ENCODE measurements at places on chromosomes 6 and 20.

- no peaks in the 10 kb centered on the region for H3K27me3 ChIP-seq
- H3K4me3 ChIP-seq = no peak overlapping the region
- no peaks in the 10 kb centered on the region for H3K36me3 ChIP-seq
- DNase-seq = no peak
- no peaks in the 10 kb centered on the region for H3K4me1 ChIP-seq
Measured at GRCh38 chr6:144840619-144841018, 555.5 kb downstream of the UTRN start.

- no peak overlapping the region for H3K4me3 ChIP-seq
- H3K4me1 ChIP-seq = peaks cover 9% of the 10 kb centered on the region
- H3K27me3 ChIP-seq = no peaks in the 10 kb centered on the region
- DNase-seq = no peak
- no peaks in the 10 kb centered on the region for H3K36me3 ChIP-seq
- H3K27ac ChIP-seq = no peak overlapping the region
Measured at GRCh38 chr20:2822073-2822472, 5.9 kb downstream of the TMEM239 start.

GRCh38 chr6:166959911-166960608, 3.7 kb upstream of the RNASET2 start:
- no peak overlapping the region for H3K4me3 ChIP-seq
- no peak for DNase-seq
- no peaks in the 10 kb centered on the region for H3K27me3 ChIP-seq
- no peak overlapping the region for H3K27ac ChIP-seq
- H3K36me3 ChIP-seq = no peaks in the 10 kb centered on the region
- H3K4me1 ChIP-seq = peaks cover 29% of the 10 kb centered on the region

- H3K4me1 ChIP-seq = peaks cover 20% of the 10 kb centered on the region
- no peaks in the 10 kb centered on the region for H3K36me3 ChIP-seq
- no peaks in the 10 kb centered on the region for H3K27me3 ChIP-seq
- H3K4me3 ChIP-seq = no peak overlapping the region
- no peak overlapping the region for H3K27ac ChIP-seq
Measured at GRCh38 chr6:137002505-137002904, 42.3 kb downstream of the IL20RA start.

DNA sequence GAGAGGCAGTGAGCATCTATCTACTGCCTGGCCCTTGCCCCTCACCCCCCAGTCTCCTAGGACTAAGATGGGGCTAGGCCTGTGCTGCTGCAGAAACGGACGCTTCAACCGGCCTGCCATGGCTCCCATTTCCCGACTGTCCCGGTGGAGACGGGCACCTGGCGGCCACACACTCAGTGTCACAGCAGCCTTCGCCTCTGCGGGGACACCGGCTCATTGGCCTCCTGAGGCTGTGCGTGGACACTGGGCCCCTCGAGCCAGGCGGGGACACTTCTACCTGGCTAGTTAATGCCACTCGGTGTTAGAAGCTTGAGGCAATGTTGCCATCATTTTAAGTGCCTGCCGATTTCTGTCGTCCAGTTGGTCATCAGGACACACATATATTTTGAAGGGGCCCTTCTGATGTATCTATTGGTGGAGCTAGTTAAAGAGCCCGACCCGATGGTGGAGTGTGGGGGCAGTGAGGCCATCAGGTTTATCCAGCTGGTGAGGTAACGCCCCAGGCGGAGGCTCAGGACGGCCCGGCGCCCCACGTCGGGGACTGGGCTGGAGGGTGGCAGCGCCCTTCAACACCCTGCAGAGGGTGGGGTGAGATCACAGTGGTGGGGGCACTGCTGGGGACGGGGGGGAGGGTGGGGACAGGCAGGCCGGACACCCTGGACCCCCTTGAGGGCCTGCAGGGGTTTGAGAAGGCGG, 58.9 kb upstream of the GATA5 start:
- DNase-seq = no peak
- no peak overlapping the region for H3K4me3 ChIP-seq
- peaks cover 12% of the 10 kb centered on the region for H3K4me1 ChIP-seq
- no peak overlapping the region for H3K27ac ChIP-seq

- H3K4me3 ChIP-seq = no peak overlapping the region
- no peaks in the 10 kb centered on the region for H3K4me1 ChIP-seq
- H3K27me3 ChIP-seq = no peaks in the 10 kb centered on the region
- H3K27ac ChIP-seq = no peak overlapping the region
Measured at GRCh38 chr6:148177589-148178233, 164.9 kb upstream of the SASH1 start.

DNA sequence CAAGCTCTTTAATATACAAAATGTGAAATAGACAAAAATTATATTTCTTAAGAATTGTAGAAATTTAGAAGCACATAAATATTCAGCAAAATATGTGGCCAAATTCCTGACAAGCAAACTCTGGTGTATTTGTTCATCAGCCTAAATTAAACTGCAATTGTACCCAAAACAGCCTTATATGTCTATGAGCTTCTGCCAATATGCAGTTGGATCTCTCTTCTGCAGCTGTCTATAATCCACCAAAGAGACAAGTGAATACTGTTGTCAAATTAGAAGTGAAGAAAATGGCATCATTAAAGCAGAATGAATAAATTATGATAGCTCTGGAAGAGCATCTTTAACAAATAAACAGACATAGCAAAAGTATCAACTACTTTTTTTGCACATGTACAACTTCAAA, 755.7 kb downstream of the GRIK2 start:
- H3K4me1 ChIP-seq = no peaks in the 10 kb centered on the region
- no peak for DNase-seq
- no peaks in the 10 kb centered on the region for H3K27me3 ChIP-seq
- no peaks in the 10 kb centered on the region for H3K36me3 ChIP-seq
- no peak overlapping the region for H3K27ac ChIP-seq
- no peak overlapping the region for H3K4me3 ChIP-seq

- no peaks in the 10 kb centered on the region for H3K36me3 ChIP-seq
- no peak overlapping the region for H3K4me3 ChIP-seq
- no peaks in the 10 kb centered on the region for H3K27me3 ChIP-seq
- no peak overlapping the region for H3K27ac ChIP-seq
- H3K4me1 ChIP-seq = no peaks in the 10 kb centered on the region
Measured at GRCh38 chr6:130776287-130776925, 50.8 kb upstream of the SMLR1 start.

DNA sequence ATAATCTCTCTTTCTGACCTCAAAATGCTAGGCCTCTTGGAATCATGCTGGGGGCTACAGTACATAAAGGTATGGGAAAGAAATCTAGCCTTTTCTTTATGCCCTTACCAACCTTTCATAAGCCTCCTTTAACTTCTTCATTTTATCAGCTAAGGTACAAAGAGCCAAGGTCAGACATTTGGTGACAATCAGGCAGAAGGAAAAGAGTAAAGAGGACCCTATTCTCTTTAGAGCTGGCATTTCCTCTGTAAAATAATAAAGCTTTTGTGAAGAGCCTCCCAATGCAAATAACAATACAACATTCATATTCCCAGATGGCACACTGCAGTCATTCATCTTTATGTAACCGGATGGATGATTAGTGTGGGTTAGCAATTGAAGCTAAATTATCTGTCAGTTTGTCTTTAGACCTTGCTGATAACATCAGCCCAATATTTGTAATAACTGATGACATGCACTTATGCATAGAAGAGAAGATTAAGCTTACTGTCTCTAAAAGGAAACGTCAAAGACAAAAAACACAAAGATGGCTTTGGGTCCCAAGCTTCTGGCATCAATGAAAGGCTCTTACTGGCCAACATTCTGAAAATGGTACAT, 163.1 kb downstream of the IBTK start:
- no peaks in the 10 kb centered on the region for H3K27me3 ChIP-seq
- no peak overlapping the region for H3K4me3 ChIP-seq
- no peak for DNase-seq
- H3K36me3 ChIP-seq = no peaks in the 10 kb centered on the region

DNA sequence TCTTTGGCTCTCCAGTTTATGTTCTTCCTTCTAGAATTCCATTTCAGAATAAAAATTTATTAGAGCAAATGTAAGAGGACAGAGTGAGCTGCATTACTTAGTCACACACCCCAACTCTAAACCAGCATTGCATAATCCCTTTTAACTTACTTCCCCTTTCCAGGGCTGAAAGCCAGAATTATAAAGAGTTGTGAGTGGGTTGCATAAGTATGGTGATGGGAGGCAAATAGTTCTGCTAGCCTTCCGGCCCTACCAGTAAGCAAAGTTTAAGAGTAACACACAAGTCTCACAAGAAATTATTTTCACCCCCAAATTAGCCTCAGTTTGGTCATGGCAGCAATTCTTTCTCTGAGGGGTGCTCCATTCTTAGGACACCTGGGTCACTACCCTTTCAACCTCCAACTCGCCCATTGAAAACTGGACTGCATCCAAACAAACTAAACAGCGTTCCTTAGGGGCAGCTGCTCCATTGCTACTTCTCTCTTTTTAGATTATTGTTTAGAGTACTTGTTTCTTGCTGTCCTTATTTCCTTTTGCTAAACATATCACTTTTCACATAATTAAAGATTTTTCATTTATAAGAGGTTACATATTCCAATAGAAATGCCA, 1.6 kb downstream of the KIAA0408 start:
- no peaks in the 10 kb centered on the region for H3K4me1 ChIP-seq
- H3K27ac ChIP-seq = no peak overlapping the region
- H3K27me3 ChIP-seq = no peaks in the 10 kb centered on the region
- DNase-seq = no peak
- no peak overlapping the region for H3K4me3 ChIP-seq
- no peaks in the 10 kb centered on the region for H3K36me3 ChIP-seq

DNA sequence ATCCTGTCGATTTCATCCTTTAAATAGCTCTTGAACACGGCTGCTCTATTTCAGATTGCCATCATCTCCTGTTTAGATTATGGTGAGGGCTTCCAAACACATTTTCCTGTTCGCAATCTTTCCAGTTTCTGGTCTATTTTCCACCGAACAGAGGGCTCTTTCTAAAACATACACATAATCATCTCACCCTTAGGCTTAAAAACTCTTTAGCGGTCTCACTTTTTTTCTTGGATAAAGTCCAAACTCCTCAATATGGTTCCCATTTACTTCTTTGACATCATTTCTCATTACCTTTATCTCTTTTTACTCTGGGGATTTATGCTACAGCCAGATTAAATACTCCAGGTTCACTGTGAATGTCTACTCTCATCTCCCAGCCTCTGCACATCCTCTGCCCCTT, 103.4 kb upstream of the STMND1 start:
- DNase-seq = no peak
- no peaks in the 10 kb centered on the region for H3K4me1 ChIP-seq
- H3K36me3 ChIP-seq = no peaks in the 10 kb centered on the region
- no peak overlapping the region for H3K27ac ChIP-seq
- no peaks in the 10 kb centered on the region for H3K27me3 ChIP-seq

GRCh38 chr6:67815623-67816022, 819.5 kb upstream of the ADGRB3 start:
- H3K4me1 ChIP-seq = no peaks in the 10 kb centered on the region
- no peak overlapping the region for H3K4me3 ChIP-seq
- H3K27me3 ChIP-seq = no peaks in the 10 kb centered on the region
- no peaks in the 10 kb centered on the region for H3K36me3 ChIP-seq

DNA sequence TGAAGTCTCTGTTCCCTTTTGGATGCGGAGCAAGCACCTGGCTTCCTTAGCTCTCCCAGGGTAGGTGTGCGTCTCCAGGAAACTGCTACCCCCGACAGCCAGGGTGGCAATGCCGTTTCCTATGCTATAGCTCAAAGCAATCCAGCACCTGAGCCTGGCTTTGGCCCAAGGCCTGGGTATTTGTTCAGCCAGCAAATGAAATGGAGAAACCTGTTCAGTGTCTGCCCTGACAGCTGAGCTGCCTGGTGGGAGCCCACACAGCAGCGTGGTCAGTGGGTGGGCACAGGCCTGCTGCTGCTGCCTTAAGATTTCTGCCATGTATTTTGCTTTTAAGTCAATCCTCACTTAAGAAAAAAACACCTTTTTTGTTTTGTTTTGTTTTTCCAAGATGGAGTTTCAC, 13.7 kb downstream of the SPATA2 start:
- H3K4me3 ChIP-seq = no peak overlapping the region
- no peaks in the 10 kb centered on the region for H3K4me1 ChIP-seq
- DNase-seq = peak; percentile 30
- H3K36me3 ChIP-seq = peaks cover 1% of the 10 kb centered on the region
- H3K27me3 ChIP-seq = no peaks in the 10 kb centered on the region

GRCh38 chr6:168441434-168442391, 729 bp downstream of the SMOC2 start:
- H3K4me3 ChIP-seq = peak overlapping the region; percentile 56
- no peaks in the 10 kb centered on the region for H3K36me3 ChIP-seq
- peak; percentile 24 for DNase-seq
- H3K27ac ChIP-seq = no peak overlapping the region
- peaks cover 9% of the 10 kb centered on the region for H3K4me1 ChIP-seq
